Stimulated activated CD8-positive, alpha-beta memory T cell treated with anti-CD3 and anti-CD28 coated beads, Interleukin-2, amount 100 ng/mL, for 48 hours (primary cell): ENCODE measurements at places on chromosomes 6 and 20.

GRCh38 chr6:17278289-17279063 lies 2.7 kb upstream of the RBM24 start:
- DNase-seq: no peak

DNA sequence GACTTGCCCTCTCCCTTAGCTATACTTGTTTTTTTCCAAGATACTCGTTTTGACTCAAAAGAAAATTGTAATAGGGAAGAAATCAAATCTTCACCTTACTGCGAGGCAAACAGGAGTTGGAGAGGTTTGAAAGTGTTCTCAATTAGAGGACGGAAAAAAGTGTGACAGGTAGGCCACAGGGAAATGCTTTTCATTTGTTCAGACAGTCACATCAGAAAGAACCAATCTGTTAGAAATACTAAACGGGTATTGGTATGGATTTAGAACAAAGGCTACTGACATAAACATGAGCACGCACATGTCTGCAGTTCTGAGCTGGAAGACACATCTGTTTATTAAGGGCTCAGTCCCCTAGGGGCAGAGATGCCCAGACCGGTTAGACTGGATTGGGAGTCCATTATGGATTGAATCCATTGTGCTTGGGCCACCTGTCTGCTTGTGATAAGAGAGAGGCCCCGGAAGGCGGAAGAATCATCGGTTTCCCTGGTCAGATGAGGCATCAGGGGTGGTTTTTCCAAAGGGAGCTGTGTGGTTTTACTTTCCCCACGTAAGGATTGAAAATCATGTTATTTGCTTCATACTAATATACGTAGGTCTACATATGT lies 220.9 kb upstream of the MYLIP start:
- no peak for DNase-seq

GRCh38 chr6:11798538-11798937 lies 19.9 kb upstream of the ADTRP start:
- no peak for DNase-seq

DNA sequence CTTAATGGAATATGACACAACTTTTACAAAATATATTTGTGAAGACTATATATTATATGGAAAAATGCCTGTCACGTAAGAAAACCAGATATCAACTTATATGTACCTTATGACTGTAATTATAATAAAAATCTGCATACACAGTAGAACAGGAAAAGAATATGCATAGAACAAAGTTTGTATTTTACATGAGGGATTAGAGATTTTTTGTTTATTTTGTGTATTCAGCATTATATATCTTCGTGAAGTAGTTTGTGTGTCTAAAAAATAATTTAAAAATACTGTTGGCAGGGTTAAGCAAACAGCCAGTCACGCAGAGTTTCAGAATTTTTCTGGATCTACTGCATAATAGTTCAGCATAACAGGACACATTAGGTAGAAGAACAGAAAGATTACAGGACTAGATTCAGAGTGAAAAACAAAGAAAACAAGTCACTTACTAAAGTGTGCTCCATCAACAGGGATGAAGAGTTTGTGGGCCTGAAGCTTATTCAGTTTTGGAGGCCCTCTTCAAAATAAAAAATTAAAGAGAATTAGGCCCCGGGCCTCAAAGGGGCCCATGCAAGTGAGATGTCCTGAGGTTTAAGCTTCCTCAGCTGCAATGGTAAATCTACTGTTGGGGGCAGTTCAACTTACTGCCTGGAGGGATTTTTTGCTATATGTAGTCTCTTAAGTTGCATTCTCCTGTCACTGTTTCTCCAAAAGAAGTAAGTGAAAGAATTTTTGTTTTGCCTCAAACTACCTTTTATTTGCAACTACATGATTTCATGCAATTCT lies 16.3 kb downstream of the TXLNB start:
- DNase-seq: no peak

- no peak for DNase-seq
Measured at GRCh38 chr6:168247443-168248147, 72.0 kb downstream of the DACT2 start.

DNA sequence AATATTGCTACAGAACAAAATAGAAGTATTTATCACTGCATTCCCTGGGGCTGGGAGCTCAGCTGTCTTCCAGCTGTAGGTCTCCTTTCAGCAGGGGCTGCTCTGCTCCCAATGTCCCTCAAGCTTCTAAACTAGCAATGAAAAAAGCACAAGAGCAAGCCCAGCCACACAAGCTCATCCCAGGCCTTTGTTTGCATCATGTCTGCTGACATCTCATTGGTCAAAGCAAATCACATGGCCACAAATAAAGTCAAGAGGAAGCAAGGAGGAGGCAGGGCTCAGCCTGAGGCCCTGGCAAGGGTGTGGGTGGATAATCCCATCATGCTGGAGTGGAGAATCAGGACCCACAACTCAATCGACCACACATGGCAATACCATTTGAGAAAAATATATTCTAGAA lies 2.2 kb upstream of the BFSP1 start:
- no peak for DNase-seq

- DNase-seq: no peak
Measured at GRCh38 chr6:1049170-1049569, 262.7 kb upstream of the FOXQ1 start.

DNA sequence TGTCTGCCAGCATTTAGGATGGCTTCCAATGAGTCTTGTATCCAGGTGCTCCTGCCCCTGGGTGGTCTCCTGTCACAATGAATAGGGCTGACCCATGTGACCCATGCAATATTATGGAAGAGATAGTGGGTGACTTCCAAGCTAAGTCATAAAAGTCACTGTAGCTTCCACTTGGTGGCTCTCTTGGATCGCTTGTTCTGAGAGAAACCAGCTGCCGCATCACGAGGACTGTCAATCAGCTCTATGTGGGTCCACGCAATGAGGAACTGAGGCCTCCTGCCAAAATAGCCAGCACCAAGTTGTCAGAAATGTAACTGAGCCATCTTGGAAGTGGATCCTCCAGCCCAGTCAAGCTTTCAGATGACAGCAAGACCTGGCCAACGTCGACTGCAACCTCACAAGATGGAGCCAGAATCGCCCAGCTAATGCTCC lies 14.9 kb upstream of the MATN4 start:
- DNase-seq: no peak

DNA sequence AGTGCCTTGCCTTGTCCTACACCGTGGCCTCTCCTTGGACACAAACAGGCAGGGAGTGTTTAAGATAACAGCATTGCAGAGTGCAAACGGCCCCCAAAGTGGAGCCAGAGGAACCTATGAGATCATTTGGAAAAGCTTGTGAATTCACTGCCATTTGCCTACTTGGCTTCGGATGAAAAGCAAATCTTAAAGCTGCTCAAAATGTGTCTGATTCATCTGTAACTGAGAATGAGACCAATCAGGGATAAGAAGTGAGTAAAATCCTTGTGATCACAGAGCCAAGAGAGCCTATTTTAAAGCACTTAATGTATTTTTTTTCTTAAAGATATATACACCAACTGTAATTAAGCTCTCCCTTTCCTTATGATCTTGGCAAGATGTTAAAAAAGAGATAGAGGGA lies 65.7 kb upstream of the BACH2 start:
- DNase-seq: no peak

- no peak for DNase-seq
Measured at GRCh38 chr6:45116714-45117410, 211.3 kb upstream of the RUNX2 start.

DNA sequence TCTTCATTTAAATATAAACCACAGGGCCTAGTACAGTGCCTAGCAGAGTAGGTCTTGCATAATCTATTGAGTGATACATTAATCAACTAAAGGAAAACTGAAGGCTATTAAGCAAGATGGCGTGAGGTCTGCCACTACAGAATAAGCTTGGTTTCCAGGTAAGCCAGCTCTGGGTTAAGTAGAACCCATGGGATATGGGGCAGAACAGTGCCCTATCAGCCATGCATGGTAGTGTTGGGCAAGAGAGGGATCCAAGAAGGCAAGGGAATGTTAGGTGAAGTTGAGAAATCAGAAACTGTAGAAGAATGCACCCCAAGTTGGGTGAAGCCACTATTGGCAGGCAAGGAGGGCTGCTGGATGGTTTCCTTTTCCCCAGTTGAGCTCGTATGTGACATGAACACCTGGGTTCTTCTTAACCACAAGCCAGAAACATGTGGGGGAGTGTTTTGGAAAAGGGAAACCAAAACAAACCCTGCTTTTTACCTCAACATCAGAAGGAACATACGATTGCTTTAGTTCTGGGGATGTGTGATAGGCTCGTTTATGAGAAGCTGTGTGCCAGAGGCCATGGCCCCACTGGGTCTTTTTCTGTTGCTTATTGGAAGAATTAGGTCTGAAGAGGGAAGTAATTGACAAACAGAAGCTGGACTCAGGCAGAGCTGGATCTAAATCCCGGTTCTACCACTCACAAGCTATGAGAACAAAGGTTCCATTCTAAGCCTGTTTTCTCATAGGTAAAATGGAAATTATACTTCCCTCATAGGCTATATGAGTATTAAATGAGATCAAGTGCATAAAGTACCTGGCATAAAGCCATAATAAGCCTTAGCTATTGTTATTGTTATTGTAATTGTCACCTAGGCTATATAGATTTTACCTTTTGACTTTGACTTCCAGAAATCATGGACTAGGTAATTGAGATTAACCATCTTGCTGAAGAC lies 33.5 kb downstream of the NEDD9 start:
- DNase-seq: no peak

GRCh38 chr6:112606656-112607435 lies 259.7 kb downstream of the RFPL4B start:
- no peak for DNase-seq

- DNase-seq: peak; percentile 58
Measured at GRCh38 chr20:41173161-41173721, 35.9 kb downstream of the PLCG1 start.

DNA sequence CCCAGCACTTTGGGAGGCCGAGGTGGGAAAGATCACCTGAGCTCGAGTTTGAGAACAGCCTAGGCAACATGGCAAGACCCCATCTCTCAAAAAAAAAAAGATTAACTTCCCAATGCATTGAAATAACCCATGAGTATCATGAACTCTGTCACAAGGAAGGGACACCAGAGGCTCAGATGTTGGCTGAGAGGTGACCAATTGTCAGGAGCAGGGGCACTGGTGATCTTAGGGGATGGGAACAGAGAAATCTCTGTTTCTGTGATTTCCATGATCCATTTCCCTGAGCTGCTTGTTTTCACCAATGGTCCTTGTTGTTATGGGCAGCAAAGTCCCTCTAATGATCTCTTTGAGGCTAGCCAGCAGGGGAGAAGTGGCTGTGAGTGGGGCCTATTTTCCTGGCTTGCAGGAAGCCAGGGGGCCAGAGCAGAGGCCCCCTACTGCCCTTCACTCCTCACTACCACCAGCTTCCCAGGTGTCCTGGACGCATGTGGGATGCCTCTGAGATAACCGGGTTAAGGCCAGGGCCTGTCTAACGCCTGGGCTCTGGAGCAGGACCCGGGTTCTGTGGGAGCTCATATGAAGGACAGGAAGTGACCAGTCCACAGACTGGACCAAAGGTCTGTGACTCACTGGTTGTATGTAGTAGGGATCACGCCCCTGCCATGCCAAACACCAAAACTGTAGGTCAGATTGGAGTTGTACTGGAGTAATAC lies 54.4 kb downstream of the PCNA start:
- DNase-seq: no peak

DNA sequence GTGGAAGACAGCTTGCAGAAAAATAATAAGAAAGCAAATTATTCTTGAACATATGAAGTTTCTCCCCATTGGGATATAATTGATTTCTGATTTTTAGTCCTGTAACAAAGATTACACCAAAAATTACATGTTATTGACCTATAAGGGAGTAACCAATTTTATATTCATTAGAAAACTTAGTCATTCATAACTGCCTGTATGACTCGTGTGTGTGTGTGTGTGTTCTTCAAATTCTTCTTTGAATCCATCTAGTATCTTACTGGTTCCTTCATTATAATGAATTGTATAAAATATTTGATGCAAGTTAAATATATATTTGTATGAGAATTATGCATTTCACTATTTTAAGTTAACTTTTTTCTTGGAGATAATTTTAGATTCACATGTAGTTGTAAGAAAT lies 310.4 kb downstream of the HAO1 start:
- no peak for DNase-seq

DNA sequence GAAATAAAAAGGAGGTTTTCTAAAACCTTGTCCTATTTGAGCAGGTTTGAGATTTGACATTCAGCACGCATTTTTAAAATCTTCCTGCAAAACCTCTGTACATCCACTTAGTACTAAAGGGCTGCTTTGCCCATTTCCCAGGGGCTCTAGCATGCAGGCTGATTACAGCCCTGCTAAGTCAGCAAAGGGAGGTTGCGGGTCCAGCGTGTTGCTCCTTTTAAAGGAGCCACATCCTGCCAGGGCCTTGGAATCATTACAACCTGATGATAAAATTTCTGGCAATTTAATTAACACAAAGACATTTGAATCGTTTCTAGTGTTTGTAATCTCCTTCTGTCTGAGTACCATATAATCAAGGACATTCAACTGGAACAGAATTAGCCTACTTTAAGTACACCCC lies 455.1 kb upstream of the CITED2 start:
- DNase-seq: no peak

DNA sequence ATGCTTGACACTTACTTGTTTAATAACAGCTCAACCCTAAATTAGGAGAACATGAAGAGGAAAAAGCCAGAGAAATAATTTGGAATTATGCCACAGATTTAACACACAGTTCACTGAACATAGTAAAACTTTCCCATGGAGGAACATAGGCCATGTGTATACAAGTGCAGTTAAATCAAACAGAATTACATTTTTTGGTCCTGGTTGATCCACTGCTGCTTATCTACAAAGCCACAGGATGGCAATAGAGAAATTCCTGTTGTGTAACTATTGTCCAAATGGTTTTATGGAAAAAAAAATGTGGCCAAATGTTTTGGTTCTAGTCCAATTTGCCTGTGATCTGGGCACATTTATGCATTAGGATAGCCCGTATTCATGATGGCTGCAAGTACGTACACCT lies 136.8 kb downstream of the ALDH8A1 start:
- DNase-seq: no peak

DNA sequence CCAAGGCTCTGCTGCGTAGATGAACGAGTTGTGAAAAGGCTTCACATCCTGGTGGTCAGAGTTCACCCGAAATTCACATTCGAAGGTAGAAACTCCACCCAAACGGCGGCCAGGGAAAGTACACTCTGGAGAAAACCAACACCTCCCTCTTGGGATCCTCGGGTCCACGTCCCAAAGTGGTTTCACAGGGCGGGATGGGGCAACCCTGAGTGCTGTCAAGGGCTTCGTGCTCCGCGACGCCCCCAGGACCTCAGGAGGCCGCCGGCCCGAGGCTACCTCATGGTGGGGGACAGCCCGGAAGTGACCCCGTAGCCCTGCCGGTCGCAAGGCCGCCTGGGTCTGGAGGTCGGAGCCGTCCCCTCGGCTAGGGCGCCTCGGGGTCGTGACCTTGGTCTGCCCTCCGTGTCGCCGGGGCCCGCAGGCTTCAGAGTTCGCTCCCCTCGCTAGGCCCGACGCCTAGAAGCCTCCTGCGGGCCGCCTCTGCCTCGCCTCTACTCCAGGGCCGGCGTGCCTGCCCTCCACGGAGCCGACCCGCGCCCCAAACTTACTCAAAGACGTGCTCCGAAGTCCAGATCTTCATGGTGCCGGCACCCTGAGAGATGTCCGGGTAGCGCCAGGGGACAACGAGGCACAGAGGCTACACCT lies at the start of gene PRELID3B:
Gene PRELID3B, minus strand, starts transcription at position 636 of the 645 bp plus-strand sequence. Its CDS starts 56 bp downstream, at position 580.
- DNase-seq: no peak

GRCh38 chr6:65728879-65729479 lies 22.0 kb upstream of the EYS start:
- no peak for DNase-seq
